Epithelial cell of umbilical artery (primary cell): ENCODE measurements at places on chromosomes 6 and 20. TPM values are rescaled to one million over a fixed set of nuclear protein-coding genes. Genes with fewer than 3 reads are reported as not detected.

GSTA3 gene
- total RNA-seq, result not detected in 2 replicates

PRICKLE4 gene
- total RNA-seq, result 0.97 and 1.5 TPM in 2 replicates

KIF13A gene
- total RNA-seq, result 26.0 and 34.5 TPM in 2 replicates

BCKDHB gene
- total RNA-seq, result 6.8 and 12.3 TPM in 2 replicates

CALHM5 gene
- 9.1 and 11.4 TPM in 2 replicates for total RNA-seq

MYBL2 gene
- total RNA-seq, result 19.8 and 19.9 TPM in 2 replicates

TCP11 gene
- under 0.01 TPM in 1 of 2 replicates, not detected in the other for total RNA-seq

CST3 gene
- total RNA-seq, result 81.8 and 138 TPM in 2 replicates

OR2H1 gene
- not detected in 2 replicates for total RNA-seq

OXT gene
- not detected in 2 replicates for total RNA-seq

MAN1A1 gene
- 13.3 and 17.5 TPM in 2 replicates for total RNA-seq

NKX2-4 gene
- total RNA-seq, result not detected in 2 replicates

RIMS4 gene
- total RNA-seq, result not detected in 2 replicates

BTN3A1 gene
- 8.8 and 28.1 TPM in 2 replicates for total RNA-seq

RAET1E gene
- total RNA-seq, result 0.46 TPM in 1 of 2 replicates, not detected in the other

SNHG17 gene
- total RNA-seq, result 9.4 and 17.2 TPM in 2 replicates

GTF3C6 gene
- 51.0 and 92.9 TPM in 2 replicates for total RNA-seq

SLA2 gene
- not detected in 2 replicates for total RNA-seq

SAMD10 gene
- 2.6 TPM in 2 replicates for total RNA-seq

EFHC1 gene
- total RNA-seq, result 17.9 and 19.2 TPM in 2 replicates

MYL9 gene
- 1.7 and 1.9 TPM in 2 replicates for total RNA-seq

OPRM1 gene
- total RNA-seq, result not detected in 2 replicates

BMP7 gene
- not detected in 2 replicates for total RNA-seq

C20orf144 gene
- 0.32 TPM in 1 of 2 replicates, not detected in the other for total RNA-seq

KCNK15 gene
- under 0.01 TPM in 1 of 2 replicates, not detected in the other for total RNA-seq

RBM24 gene
- 0.30 and 1.3 TPM in 2 replicates for total RNA-seq

ZBTB9 gene
- total RNA-seq, result 4.6 and 4.9 TPM in 2 replicates

MICA gene
- total RNA-seq, result 37.1 and 59.1 TPM in 2 replicates

CYP39A1 gene
- total RNA-seq, result under 0.01 and 0.15 TPM in 2 replicates

AGER gene
- total RNA-seq, result under 0.01 and 0.46 TPM in 2 replicates

TENT5A gene
- total RNA-seq, result 8.1 and 8.4 TPM in 2 replicates

TREM2 gene
- not detected in 2 replicates for total RNA-seq

DNAH8 gene
- 0.65 and 0.76 TPM in 2 replicates for total RNA-seq

FHL5 gene
- not detected in 2 replicates for total RNA-seq

ARHGAP40 gene
- total RNA-seq, result under 0.01 TPM in 1 of 2 replicates, not detected in the other

HM13 gene
- total RNA-seq, result 42.4 and 47.7 TPM in 2 replicates

GJA1 gene
- total RNA-seq, result 663 and 1,009 TPM in 2 replicates

PSMF1 gene
- total RNA-seq, result 27.3 and 38.1 TPM in 2 replicates

DST gene
- total RNA-seq, result 210 and 217 TPM in 2 replicates

YWHAB gene
- 125 and 134 TPM in 2 replicates for total RNA-seq

SCAF8 gene
- total RNA-seq, result 16.6 and 17.3 TPM in 2 replicates

PAX1 gene
- not detected in 2 replicates for total RNA-seq

BPIFA1 gene
- not detected in 2 replicates for total RNA-seq

BTNL2 gene
- total RNA-seq, result not detected in 2 replicates

RCAN2 gene
- 0.32 TPM in 1 of 2 replicates, not detected in the other for total RNA-seq

GRIK2 gene
- 0.30 TPM in 1 of 2 replicates, not detected in the other for total RNA-seq

TFAP2C gene
- total RNA-seq, result under 0.01 TPM in 1 of 2 replicates, not detected in the other

ENPP4 gene
- 9.7 and 9.9 TPM in 2 replicates for total RNA-seq

CST5 gene
- not detected in 2 replicates for total RNA-seq

MACROD2 gene
- total RNA-seq, result 0.61 and 0.65 TPM in 2 replicates

LY6G6F gene
- total RNA-seq, result not detected in 2 replicates

OLIG3 gene
- total RNA-seq, result not detected in 2 replicates

PREX1 gene
- total RNA-seq, result 48.1 and 49.4 TPM in 2 replicates

GHRH gene
- total RNA-seq, result not detected in 2 replicates
